ENCODE measurements at places on chromosomes 13 and 19.

DNA sequence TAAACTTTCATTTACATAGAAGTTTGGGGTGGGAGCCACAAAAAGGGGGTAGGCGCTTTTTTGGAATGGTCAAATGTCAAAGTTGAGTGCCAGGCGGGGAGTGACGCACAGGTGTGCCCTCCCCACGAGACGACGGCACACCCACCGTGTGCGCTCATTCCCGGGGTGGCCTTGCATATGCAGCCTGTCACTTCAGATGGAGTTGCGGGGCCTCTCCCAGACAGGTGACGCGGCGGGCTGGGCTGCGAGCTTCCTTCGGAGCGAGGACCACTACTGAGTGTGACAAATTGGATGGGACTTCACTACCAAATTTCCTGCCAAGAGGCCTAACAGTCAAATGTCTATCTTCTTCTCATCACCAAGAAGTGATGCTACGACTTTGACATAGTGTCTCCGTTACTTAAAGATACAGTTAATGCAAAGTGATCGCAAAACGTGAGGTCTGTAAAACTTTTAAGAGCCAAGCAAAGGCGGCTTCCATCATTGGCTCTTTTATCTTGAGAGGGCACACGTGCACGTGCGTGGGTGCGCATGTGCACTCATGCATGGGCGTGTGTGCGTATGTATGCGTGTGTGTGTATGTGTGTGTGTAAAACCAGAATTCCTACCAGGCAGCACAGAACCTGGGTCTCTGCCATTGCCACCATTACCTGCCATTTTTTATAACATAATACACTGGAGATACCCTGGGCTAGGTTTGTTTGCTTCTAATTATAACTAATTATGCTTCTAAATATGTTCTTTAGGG is 43.1 kb downstream of the TSHZ3 start:
- no peaks in the 10 kb centered on the region for H3K27me3 ChIP-seq
- H3K4me3 ChIP-seq = no peak overlapping the region
- H3K36me3 ChIP-seq = no peaks in the 10 kb centered on the region
- no peaks in the 10 kb centered on the region for H3K4me1 ChIP-seq

- peaks cover 13% of the 10 kb centered on the region for H3K4me1 ChIP-seq
- H3K36me3 ChIP-seq = no peaks in the 10 kb centered on the region
- no peak for DNase-seq
- no peaks in the 10 kb centered on the region for H3K27me3 ChIP-seq
These were observed 2.8 kb downstream of the S1PR5 start for GRCh38 chr19:10514211-10515145.

GRCh38 chr13:32453981-32454380 is 26.1 kb upstream of the N4BP2L1 start:
- no peak overlapping the region for H3K27ac ChIP-seq
- no peak overlapping the region for H3K4me3 ChIP-seq

DNA sequence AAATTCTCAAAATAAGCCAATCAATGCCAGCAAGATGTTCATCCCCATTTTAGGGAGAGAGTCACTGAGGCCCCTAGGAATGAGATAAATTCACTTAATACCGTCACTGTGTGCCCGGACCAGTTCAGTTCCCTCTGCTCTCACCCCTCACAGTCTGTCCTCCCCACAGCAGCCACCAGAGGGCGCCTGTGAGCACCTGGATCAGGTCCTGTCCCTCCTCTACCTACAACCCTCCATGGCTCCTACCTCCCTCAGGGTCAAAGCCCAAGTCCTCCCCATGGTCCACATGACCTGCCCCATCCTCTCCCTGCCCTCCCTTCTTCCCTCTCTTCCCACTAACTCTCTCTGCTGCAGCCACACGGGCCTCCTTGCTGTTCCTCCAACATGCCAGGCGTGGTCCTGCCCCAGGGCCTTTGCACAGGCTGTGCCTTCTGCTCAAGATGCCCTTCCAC is 42.0 kb upstream of the NFIC start:
- no peak overlapping the region for H3K27ac ChIP-seq
- peaks cover 3% of the 10 kb centered on the region for H3K27me3 ChIP-seq
- H3K4me1 ChIP-seq = no peaks in the 10 kb centered on the region
- H3K4me3 ChIP-seq = no peak overlapping the region

DNA sequence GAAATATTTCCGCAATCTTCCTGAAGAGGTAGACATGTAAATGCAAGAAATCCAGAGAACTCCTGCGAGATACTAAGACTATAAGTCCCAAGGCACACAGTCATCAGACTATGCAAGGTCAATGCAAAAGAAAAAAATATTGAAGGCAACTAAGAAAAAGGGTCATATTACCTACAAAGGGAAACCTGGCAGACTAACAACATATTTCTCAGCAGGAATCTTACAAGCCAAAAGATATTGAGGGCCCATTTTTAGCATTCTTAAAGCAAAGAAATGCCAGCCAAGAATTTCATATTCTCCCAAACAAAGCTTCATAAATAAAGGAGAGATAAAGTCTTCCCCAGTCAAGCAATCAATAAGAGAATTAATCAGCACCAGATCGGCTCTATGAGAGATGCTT is 298.5 kb upstream of the ATXN8OS start:
- no peak overlapping the region for H3K27ac ChIP-seq
- H3K36me3 ChIP-seq = no peaks in the 10 kb centered on the region
- H3K4me1 ChIP-seq = no peaks in the 10 kb centered on the region
- no peaks in the 10 kb centered on the region for H3K27me3 ChIP-seq

GRCh38 chr13:56861476-56861875 is 279.2 kb upstream of the PRR20A start:
- no peak overlapping the region for H3K27ac ChIP-seq
- no peaks in the 10 kb centered on the region for H3K27me3 ChIP-seq
- no peaks in the 10 kb centered on the region for H3K36me3 ChIP-seq
- DNase-seq = peak; percentile 2

GRCh38 chr19:27742041-27742440 is 1470.9 kb downstream of the UQCRFS1 start:
- no peak overlapping the region for H3K27ac ChIP-seq
- DNase-seq = no peak
- no peak overlapping the region for H3K4me3 ChIP-seq
- H3K27me3 ChIP-seq = no peaks in the 10 kb centered on the region
- H3K36me3 ChIP-seq = no peaks in the 10 kb centered on the region

DNA sequence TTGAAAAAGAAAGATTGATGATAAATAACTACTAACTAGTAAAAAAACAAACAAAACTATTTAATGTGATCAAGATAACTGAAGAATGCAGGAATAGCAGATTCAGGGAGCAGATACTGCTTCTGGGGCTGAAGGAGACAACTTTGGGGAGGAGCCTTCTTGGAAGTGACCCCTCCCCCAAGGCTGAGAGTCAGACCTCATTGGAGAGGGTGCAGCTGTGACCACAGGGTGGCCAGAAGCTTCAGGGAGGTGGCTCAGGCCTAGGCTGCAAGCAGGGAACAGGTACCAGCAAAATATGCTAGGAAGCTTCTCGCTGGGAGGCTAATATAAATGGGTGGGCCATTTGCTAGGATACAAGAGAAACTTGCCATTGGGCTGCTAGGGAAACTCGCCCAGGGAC is 149.9 kb downstream of the MYO16 start:
- H3K27ac ChIP-seq = no peak overlapping the region
- no peaks in the 10 kb centered on the region for H3K27me3 ChIP-seq
- no peak for DNase-seq
- no peaks in the 10 kb centered on the region for H3K36me3 ChIP-seq
- no peak overlapping the region for H3K4me3 ChIP-seq
- H3K4me1 ChIP-seq = no peaks in the 10 kb centered on the region

- no peak within 1 kb of the TSS for H3K27ac ChIP-seq
- DNase-seq = no peak
- H3K4me1 ChIP-seq = no peaks in the 10 kb centered on the region
- H3K36me3 ChIP-seq = no peaks in the 10 kb centered on the region
- peaks cover 9% of the 10 kb centered on the region for H3K27me3 ChIP-seq
These were observed at the start of gene SLC17A7 for GRCh38 chr19:49441210-49441959. SLC17A7 (minus strand) TSS chr19:49441527; CDS start chr19:49441379, 148 bp downstream.

- no peaks in the 10 kb centered on the region for H3K36me3 ChIP-seq
- peaks cover 13% of the 10 kb centered on the region for H3K4me1 ChIP-seq
- DNase-seq = no peak
- H3K27ac ChIP-seq = no peak overlapping the region
- H3K4me3 ChIP-seq = no peak overlapping the region
- no peaks in the 10 kb centered on the region for H3K27me3 ChIP-seq
These were observed 8.1 kb downstream of the FARP1 start for GRCh38 chr13:98150832-98151479.

DNA sequence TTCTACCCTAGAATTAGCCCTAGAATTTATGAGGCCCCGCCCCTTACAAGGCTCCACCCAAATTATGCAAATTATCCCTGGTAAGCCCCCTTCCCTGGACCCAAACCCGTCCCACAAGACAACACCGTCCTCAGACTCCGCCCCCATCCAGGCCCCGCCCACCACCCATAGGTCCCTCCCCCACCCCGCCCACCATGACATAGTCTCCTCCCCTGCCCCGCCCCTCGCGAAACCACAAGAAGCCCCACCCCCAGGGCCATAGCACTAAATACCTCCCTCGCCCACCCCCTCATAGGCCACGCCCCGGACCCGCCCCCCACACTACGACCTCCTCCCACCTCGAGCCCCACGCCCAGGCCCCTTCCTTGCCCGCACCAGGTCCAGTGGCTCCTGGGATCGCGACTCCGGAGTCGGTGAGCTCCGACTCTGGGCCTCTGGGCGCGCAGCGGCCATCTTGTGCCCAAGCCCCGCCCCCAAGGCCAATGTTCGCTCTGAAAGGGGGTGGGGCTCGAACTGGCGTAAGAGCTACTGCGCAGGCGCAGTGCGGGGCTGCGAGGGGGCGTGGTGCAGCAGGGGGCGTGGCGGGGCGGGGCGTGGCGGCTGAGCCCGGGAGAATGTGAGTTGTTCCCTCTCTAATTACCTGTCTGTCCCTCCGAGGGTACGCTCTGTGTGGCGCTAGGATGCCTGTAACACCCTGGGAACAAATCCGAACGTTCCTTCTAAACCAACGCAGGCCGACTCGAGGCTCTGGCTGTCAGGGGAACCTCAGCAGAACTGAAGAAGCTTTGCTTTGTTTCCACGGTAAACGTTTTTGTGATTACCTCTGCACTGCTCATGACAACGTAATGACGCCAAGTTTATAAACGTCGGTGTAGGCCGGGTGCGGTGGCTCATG is at the start of gene ZNF784:
Gene ZNF784, minus strand, starts transcription at position 458 of the 895 bp plus-strand sequence. Its CDS starts 5 bp downstream, at position 453.
- no peaks in the 10 kb centered on the region for H3K27me3 ChIP-seq
- H3K27ac ChIP-seq = peak within 1 kb of the TSS; percentile 49
- no peak for DNase-seq
- H3K4me3 ChIP-seq = peak within 1 kb of the TSS; percentile 82
- H3K4me1 ChIP-seq = 0 out of 2 replicates have a peak, but pooled peaks cover 3% of the 10 kb centered on the region

DNA sequence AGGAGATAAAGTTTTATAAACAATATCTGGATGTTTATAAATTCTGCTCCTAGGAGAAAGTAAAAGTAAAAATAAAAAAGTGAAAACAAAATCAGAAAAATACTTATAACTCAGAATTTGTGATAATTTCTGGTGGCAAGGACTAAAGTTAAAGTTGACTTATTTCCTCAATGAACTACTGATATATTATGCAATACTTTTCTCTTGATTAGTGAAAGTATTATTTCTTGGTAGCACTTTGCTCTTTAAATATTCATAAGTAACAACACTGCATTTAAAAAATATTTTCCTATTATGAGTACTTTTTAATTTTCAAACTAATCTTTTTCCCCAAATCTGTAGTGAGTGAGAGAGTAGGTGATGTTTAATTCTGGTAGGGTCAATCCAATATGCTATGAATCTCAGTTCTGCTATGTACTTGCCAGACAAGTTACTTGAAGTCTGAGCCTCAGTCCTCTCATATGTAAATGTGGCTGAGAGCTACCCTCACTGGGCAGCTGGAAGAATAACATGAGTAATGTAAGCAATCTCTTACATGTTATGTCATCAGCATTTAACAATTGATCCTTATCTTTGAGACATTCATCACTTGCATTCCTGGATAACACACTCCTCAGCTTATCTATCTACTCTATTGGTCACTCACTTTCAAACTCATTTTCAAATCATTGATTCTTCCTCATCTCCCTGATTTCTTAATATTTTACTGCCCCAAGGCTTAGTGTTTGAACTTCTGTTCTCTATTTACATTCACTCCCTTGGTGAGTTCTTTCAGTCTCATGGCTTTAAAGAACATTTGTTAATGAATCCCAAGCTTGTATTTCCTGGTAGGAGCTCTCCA is 239.0 kb downstream of the RGCC start:
- H3K27me3 ChIP-seq = no peaks in the 10 kb centered on the region
- no peak overlapping the region for H3K4me3 ChIP-seq
- H3K36me3 ChIP-seq = no peaks in the 10 kb centered on the region
- H3K4me1 ChIP-seq = peaks cover 9% of the 10 kb centered on the region
- no peak overlapping the region for H3K27ac ChIP-seq

GRCh38 chr13:43545317-43545874 is 241.4 kb downstream of the ENOX1 start:
- H3K27ac ChIP-seq = no peak overlapping the region
- H3K36me3 ChIP-seq = no peaks in the 10 kb centered on the region
- DNase-seq = no peak
- no peak overlapping the region for H3K4me3 ChIP-seq
- no peaks in the 10 kb centered on the region for H3K27me3 ChIP-seq

DNA sequence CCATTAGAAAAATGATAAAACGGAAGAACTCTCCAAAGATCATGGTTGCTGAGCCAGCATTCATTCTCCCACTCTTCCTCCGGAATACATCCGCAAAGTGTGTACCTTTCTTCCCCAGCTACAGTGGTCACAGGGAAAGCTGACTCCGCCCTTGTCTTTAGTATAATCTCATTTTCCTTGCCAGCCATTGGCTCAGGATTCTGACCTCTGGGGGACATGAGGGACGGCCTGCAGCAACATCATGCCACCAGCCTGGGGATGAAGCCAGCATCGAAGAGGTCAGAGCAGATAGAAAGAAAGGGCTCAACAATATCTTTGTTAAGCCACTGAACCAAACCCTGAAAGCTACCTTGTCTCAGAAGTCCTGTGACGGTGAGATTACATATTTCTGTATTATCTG is 46.3 kb upstream of the TPP2 start:
- no peaks in the 10 kb centered on the region for H3K27me3 ChIP-seq
- H3K27ac ChIP-seq = no peak overlapping the region
- DNase-seq = no peak
- H3K4me1 ChIP-seq = no peaks in the 10 kb centered on the region
- no peaks in the 10 kb centered on the region for H3K36me3 ChIP-seq

GRCh38 chr13:46481166-46481565 is 71.8 kb upstream of the LRCH1 start:
- no peak overlapping the region for H3K4me3 ChIP-seq
- no peak overlapping the region for H3K27ac ChIP-seq
- no peaks in the 10 kb centered on the region for H3K27me3 ChIP-seq
- DNase-seq = no peak
- no peaks in the 10 kb centered on the region for H3K36me3 ChIP-seq

DNA sequence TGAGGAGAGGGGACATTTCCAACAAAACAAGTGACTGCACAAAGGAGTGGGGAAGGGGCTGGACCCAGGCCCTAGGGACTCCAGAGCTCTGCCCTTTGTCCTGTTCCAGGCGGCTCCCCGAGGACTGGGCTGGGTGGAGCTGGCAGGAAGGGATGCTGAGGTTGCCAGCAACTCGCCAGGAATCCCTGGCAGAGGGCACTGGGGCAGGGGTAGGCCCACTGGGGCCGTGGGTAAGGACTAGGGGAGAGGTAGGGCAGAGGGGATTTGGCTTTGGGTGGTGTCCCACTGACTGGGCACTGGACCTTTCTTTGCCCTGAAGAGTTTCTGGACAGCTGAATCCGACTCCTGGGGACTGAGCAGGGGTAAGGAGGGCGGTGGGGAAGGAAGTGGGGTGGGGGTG is 7.9 kb downstream of the LIPE start:
- H3K27me3 ChIP-seq = no peaks in the 10 kb centered on the region
- no peak for DNase-seq
- no peaks in the 10 kb centered on the region for H3K4me1 ChIP-seq
- no peaks in the 10 kb centered on the region for H3K36me3 ChIP-seq
- H3K4me3 ChIP-seq = no peak overlapping the region

Measured in Panc1 (cell line).